AG09309 (cell line): ENCODE measurements at places on chromosomes 7 and 10.

- DNase-seq, result no peak
Measured at GRCh38 chr10:62016623-62017490, 115.4 kb downstream of the ARID5B start.

DNA sequence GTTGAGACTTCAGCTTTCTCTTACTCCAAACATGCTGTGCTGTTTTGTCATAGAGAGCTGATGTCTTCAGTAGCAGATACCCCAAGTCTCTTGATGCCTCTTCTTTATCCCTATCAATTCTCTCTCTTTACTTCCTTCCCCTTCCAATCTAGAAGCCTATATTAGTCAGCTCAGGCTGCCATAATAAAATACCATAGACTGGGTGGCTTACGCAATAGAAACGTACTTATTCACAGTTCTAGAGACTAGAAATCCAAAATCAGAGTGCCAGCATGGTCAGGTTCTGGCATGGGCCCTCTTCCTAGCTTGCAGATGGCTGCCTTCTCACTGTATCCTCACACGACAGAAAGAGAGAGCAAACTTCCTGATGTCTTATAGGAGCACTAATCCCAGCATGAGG lies 9.0 kb upstream of the GARS1 start:
- DNase-seq, result no peak

DNA sequence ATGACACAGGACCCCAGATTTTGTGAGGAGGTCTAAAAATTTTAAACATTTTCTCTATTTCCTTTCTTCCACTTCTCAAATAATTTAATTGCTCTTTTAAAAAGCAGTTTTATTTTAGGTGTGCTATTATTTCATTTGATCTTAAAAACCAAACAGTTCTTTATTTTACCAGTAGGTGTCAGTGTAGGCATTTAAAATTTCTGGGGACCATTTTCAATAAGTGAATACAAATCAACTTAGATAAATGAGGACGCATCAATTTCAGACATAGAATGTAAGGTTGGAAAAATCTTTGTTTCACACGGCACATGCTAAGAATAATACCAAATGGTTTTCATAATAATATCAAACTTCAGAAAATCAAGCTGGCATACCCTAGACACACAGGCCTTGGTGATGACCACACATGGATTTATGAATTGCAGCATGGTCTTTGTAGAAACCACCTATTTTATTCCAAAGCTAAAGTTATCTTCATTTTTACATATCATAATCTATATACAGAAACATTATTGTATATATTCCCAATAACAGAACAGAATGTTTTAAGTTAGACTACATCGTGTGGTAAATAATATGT lies 127.6 kb upstream of the SLC26A5 start:
- peak; percentile 5 for DNase-seq

GRCh38 chr7:47255441-47255840 lies 326.5 kb downstream of the TNS3 start:
- DNase-seq, result no peak

GRCh38 chr7:66883716-66884115 lies 37.3 kb upstream of the TMEM248 start:
- DNase-seq, result no peak

GRCh38 chr10:125415006-125415633 lies 254.8 kb upstream of the CTBP2 start:
- DNase-seq, result no peak

- DNase-seq, result no peak
Measured at GRCh38 chr7:23012908-23013714, 819 bp downstream of the HYCC1 start.

DNA sequence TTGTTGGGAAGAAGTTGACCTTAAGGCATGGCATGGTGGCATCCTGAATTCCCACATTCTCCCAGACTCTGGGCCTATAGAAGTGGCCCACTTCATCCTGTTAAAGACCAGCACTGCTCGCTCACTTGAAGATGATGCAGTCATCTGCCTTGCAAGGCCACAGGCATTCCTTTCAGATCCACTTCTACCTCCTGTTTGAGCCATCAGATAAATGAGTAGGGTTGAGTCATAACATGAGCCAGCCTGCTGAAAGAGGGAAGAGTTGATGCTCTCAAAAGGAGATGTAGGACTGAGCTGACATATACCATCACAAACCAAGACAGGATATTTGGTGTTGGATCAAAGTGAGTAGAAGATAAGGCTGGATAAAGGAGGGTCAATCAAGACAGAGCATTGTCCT lies 1.5 kb upstream of the EBLN1 start:
- no peak for DNase-seq

DNA sequence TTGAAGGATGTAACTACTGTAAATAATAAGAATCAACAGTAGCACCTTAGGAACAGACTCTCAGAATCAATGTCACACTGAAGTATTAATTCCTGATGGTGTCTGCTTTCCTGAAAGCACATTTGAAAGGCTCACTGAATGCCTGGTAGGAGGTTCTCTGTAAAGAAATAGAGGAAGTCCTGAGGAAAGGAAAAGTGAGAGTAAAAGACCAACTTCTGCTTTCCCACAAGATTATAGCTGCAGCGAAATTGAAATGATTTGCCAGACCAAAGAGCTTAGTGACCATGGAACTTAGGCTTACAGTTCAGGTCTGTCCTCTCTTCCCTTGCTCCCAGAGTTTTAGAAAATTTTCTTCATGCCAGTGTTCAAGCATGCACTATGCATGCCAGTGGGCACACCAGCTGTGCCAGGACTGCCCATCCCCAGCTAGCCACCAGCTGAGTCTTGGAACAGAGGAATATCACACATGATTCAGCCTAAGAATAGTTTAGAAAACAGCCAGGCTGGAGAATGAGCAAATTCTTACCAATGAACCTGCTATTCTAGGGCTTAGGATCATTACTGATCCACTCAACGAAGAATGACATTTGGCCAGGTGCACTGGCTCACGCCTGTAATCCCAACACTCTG lies 123.2 kb downstream of the HERPUD2 start:
- no peak for DNase-seq

DNA sequence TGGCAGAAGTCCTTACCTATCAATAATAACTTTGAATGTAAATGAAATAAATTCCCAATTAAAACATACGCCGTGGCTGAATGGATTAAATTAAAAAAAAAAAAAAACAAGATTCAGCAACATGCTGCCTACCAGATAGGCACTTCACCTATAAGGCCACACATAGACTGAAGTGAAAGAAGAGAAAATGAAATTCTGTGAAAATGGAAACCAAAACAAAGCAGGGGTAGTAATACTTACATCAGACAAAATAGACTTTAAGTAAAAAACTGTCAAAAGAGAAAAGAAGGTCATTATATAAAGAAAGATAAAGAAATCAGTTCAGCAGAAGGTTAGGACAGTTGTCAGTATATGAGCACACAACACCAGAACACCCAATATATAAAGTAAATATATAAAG lies 55.3 kb downstream of the TCAF1 start:
- DNase-seq, result no peak

DNA sequence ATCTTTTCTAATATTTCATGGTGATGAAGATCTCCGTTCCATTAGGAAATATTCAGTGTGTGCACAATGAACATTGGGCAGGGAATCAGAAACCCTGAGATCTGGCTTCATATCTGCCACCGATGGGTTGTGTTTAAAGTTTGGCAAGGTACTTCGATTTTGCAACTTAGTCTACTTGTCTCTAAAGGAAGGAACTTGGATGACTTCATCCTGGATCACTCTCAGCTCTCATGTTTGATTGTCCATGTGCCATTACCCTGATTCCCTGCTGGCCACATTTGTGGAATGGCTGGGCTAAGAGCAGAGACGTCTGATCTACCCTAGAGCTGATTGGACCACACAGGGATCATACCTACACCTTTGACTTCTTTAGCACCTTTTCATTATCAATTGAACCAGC lies 177.0 kb upstream of the KMT2E start:
- no peak for DNase-seq

DNA sequence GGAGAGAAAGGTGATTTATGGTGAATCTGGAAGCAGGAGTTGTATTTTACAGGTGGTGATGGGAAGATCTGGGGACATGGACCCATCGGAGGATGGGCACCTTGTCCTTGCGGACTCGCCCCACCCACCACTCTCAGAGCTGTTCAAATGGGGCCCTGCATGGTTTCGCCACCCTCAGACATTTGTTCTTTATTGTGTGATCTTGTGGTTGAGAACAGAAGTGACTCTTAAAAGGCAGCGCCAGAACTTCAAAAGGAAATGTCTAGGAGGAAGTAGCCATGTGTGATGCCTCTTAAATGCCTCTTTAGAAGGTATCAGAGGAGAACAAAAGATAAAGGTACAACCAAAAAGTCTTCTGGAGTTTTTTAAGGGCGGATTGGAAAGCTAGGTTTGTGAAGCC lies 205.7 kb downstream of the KIAA1217 start:
- DNase-seq, result no peak

DNA sequence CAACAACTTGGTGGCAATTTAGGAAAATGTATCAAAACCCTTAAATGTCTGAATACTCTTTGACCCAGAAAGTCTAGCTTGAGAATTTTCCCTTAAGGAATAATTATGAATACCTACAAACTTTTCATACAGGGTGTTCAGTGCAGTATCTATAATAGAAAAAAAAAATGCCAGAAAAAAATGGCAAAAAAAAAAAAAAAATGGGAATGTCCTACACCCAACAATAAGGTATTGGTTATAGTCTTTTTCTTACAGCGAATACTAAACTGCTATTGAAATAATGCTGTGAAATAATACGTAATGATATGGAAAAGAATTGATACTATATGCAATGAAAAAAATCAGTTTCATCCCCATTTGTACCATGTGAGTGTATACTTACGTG lies 44.3 kb downstream of the ZNF800 start:
- no peak for DNase-seq

- no peak for DNase-seq
Measured at GRCh38 chr10:118310822-118311221, 31.3 kb downstream of the FAM204A start.
